Liver (tissue), 10 donors: ENCODE measurements at places on chromosomes 4 and X. TPM values are rescaled to one million over a fixed set of nuclear protein-coding genes. Genes with fewer than 3 reads are reported as not detected.

The BST1 gene
- total RNA-seq: 7.7 TPM

The NAA11 gene
- not detected for total RNA-seq

DNA sequence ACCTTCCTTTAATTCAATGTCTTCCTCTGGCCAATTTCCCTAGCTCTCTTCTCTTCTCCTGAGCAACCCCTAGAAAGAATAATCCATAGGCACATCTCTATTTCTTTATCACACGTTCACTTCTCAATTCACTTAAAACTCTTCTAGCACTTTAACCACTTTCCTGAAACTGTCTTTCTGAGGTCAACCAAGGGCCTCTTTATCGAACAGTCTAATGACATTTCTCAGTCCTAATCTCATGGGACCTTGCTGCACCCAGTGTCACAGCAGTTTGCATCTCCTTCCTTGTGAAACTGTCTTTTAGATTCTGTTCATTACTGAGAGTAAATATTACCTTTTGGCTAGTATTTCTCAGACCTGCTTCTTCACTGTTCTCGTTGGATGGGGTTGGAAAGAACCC lies 285.3 kb upstream of the RASGEF1B start:
- DNase-seq: no peak
- no peaks in the 10 kb centered on the region for H3K27me3 ChIP-seq
- H3K4me3 ChIP-seq: no peak overlapping the region
- no peaks in the 10 kb centered on the region for H3K36me3 ChIP-seq
- H3K4me1 ChIP-seq: no peaks in the 10 kb centered on the region
- no peak overlapping the region for H3K27ac ChIP-seq

- no peak for DNase-seq
- H3K4me3 ChIP-seq: no peak overlapping the region
- no peak overlapping the region for H3K27ac ChIP-seq
- H3K4me1 ChIP-seq: no peaks in the 10 kb centered on the region
- no peaks in the 10 kb centered on the region for H3K27me3 ChIP-seq
Observed at GRCh38 chr4:25879991-25880651, 17.3 kb upstream of the SEL1L3 start.
